CD4-positive, alpha-beta memory T cell (primary cell): ENCODE measurements at places on chromosomes 11 and 22.
A peak's percentile ranks its signal among the peaks of the same experiment; 100 is the strongest.

DNA sequence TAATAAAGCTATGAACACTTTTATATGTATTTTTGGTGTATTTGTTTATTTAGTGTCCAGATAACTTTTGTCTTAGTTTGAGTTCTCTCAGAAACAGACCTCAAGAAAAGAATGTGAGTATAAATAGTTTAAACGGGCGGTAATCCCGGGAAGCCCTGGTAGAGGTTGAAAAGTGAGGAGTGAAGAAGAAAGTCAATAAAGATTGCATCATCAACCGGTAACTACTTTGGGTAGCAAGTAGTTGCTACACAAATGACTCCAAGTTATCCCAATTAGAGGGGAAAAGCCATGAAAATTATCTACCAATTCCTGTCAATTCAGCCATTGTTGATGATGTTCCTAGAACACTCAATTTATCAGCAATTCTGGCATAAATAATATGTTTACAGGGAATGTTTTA lies 870.3 kb upstream of the RAG2 start:
- no peak for DNase-seq

DNA sequence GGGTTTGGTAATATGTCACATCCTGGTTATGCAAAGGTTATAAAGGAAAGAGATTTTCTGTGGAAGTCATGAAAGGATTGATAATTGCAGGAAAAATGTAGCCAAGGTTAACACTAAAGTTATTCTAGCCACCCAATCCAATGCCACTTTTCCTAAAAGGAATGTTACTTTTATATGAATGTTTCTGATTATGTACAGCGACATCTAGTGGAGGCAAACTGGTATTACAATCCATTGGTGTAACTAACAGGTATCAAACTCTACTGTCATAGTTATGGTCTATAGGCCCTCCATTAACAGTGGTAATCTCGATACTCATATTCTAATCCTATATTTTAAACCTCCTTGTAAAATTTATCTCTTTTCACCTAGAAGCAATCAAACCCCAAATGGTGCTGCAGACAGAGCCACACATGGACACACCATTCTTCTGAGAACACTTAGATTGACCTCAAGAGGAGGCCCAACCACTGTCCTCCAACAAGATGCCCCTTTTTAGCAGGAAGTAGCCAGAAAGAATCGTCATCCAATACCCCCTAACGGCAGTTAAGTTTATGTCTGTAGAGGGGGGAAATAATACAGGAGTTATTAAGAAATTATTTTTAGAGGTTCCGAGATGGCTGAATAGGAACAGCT lies 74.9 kb upstream of the RAG2 start:
- DNase-seq: peak; percentile 37

- DNase-seq: no peak
Observed at GRCh38 chr11:73968356-73968966, 14.2 kb downstream of the UCP2 start.

DNA sequence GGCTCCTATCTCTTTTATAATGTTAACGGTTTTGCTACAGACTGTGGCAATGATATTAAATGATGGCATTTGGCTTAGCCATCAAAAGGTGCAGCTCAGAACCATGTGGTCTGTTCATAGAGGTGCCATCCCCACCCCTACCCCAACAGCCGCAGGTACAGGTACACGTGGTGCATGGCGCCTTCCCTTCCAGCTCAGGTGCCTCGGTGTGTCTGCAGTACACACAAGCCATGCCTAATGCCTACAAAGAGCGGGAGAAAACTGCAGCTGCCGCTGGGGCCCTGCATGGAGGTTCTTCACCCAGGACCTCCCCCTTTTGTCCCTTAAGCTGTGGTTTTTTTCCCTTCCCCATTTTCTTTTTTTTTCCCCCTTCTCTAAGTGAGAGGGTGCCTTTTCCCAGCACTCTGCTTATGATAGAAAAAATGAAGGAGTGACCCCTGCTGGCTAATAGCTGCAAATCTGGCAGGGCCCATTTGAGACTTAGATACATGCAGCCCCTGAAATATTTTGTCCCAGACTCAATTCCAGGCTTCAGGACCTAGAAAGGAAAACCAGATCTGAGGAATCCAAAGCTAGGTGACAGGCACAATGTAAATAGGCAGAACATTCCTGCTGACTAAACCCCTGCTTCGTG lies 6.5 kb downstream of the OR52M1 start:
- DNase-seq: no peak

- no peak for DNase-seq
Observed at GRCh38 chr22:24422102-24422665, 5.2 kb upstream of the ADORA2A start.

DNA sequence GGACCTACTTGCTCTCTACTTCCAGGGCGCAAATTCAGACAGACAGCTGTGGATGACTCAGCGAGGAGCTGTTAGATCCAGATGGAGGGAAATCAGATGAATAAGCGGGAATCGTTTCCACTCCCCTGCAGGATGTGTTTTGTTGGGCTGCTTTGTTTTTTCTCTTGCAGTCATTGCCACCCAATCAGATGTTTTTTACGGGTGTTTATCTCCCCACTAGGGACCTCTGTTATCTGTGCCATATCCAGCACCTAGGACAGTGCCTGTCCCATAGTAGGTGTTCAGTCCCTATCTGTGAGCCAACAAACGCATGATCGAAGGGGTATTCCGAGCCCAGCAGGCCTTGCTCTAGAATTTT lies 51.1 kb upstream of the PARVG start:
- DNase-seq: no peak

- no peak for DNase-seq
Observed at GRCh38 chr11:10358696-10359095, 53.8 kb downstream of the ADM start.

- DNase-seq: no peak
Observed at GRCh38 chr22:39717099-39717498, 146.5 kb downstream of the CACNA1I start.
